Thoracic aorta (tissue), 2 donors: ENCODE measurements at places on chromosomes 2 and 18. TPM values are rescaled to one million over a fixed set of nuclear protein-coding genes. Genes with fewer than 3 reads are reported as not detected.
A peak's percentile ranks its signal among the peaks of the same experiment; 100 is the strongest.

ITGA4 gene
- total RNA-seq = 40.3 TPM

ZC3H6 gene
- total RNA-seq = 10.6 TPM

CD28 gene
- 4.3 TPM for total RNA-seq

GRCh38 chr2:119756837-119757236, 2.9 kb upstream of the PTPN4 start:
- H3K4me3 ChIP-seq = no peak overlapping the region
- no peaks in the 10 kb centered on the region for H3K27me3 ChIP-seq
- no peaks in the 10 kb centered on the region for H3K36me3 ChIP-seq

- DNase-seq = no peak
- H3K4me1 ChIP-seq = no peaks in the 10 kb centered on the region
- H3K27me3 ChIP-seq = no peaks in the 10 kb centered on the region
Measured at GRCh38 chr18:31792580-31792911, 31.9 kb upstream of the SLC25A52 start.

GRCh38 chr18:2572892-2573291, 1.5 kb downstream of the NDC80 start:
- no peak for DNase-seq
- no peaks in the 10 kb centered on the region for H3K36me3 ChIP-seq
- peaks cover 9% of the 10 kb centered on the region for H3K4me1 ChIP-seq
- H3K27me3 ChIP-seq = no peaks in the 10 kb centered on the region
- no peak overlapping the region for H3K27ac ChIP-seq
- H3K4me3 ChIP-seq = no peak overlapping the region

DNA sequence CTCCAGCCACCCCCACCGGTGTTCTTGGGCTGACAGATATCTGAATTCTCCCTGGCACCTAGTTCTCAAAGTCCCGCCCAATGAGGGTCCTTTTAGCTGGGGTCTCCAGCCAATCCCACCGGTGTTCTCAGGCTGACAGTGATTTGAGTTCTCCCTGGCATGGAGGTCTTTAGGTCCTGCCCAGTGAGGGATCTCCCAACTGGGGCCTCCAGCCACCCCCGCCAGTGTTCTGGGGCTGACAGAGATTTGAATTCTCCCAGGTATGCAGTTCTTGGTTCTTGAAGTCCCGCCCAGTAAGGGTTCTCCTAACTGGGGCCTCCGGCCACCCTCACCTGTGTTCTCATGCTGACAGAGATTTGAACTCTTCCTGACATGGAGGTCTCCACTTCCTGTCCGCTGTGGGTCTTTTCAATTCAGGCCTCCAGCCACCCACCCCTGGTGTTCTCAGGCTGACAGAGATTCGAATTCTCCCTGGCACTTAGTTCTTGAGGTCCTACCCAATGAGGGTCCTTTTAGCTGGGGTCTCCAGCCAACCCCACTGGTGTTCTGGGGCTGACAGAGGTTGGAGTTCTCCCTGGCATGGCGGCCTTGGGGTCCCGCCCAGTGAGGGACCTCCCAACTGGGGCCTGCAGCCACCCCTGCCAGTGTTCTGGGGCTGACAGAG, 154.6 kb downstream of the ANKRD36 start:
- H3K27ac ChIP-seq = no peak overlapping the region
- H3K4me3 ChIP-seq = no peak overlapping the region
- no peak for DNase-seq

DNA sequence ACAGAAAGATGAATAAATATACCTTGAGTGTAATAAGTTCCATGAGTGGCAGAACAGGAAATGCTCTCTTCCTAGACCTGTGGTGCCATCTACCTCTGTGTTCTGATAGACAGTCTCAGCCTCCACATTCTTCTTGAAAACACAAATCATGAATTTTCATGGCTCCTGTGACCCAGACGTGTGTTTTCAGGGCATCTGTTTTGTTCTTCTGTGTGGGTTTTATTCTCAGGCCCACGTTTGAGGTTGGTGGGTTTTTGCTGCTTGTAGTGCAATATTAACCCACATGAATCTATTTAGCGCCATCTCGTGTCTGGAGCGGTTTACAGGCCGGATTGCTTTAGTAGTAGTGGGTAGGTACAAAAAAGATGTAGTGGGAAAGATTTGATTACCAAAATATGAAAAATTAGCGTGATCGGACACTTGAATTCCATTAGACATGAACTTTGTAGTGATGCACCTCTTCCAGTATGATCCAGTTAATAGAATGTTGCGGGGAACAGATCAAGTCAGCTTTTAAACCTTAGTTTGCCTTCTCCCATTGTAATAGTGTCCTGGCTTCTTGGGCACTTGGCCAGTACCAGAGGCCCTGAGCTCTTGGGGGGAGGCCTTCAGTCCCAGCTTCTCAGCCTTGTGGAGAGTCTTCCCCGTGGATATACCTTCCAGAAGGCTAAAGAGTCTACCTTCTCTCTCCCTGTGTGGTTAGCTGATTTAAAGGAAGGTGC, 256.5 kb downstream of the TPGS2 start:
- H3K27ac ChIP-seq = no peak overlapping the region
- no peaks in the 10 kb centered on the region for H3K27me3 ChIP-seq
- H3K4me3 ChIP-seq = no peak overlapping the region
- H3K36me3 ChIP-seq = no peaks in the 10 kb centered on the region
- no peak for DNase-seq
- no peaks in the 10 kb centered on the region for H3K4me1 ChIP-seq

GRCh38 chr2:24827321-24828237, 34.4 kb downstream of the CENPO start:
- no peak overlapping the region for H3K4me3 ChIP-seq
- DNase-seq = peak; percentile 53
- no peak overlapping the region for H3K27ac ChIP-seq
- H3K27me3 ChIP-seq = no peaks in the 10 kb centered on the region
- H3K36me3 ChIP-seq = peaks cover 2% of the 10 kb centered on the region

DNA sequence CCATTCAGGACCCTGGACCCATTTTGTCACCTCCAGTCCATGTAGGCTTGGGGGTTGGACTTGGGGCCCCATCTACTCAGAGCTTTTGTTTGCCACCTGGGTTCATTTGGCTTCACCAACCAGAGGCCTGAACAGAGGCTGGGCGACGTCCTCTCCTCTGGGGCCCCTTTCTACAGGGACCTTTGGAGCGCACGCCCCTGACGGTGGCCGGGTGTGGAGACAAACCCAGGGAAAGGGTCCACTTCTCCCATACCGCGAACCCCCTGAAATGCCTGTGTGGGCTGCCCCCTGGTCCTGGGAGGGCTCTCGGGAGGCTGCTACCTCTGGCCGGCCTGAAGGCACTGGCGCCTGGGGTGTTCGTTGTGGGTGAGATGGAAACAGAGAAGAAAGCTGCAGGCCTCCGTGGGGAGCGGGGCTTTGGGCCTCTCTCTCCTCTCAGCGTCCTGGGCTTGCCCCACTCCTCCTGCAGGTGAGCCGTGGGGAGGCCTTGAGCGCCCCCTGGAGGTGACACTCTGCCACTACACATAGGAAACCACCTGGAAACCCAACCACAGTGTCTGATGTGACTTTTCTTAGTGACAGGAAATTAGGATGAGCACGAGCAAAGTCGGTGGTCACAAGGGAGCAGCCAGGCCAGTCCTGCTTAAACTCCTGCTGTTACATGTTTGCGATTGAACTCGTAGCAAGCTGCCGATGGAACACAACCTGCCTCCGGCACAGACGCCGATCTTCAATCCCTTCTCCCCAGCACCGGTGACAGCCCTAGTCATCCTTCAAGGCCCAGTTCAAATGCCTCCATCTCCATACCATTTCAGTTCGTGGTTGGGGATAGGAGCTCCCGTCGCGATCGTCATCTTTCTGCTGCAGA, 12.0 kb upstream of the NTSR2 start:
- no peak overlapping the region for H3K27ac ChIP-seq
- H3K4me1 ChIP-seq = peaks cover 5% of the 10 kb centered on the region
- no peak for DNase-seq
- no peaks in the 10 kb centered on the region for H3K36me3 ChIP-seq
- no peak overlapping the region for H3K4me3 ChIP-seq

GRCh38 chr18:12068950-12069320, 24.7 kb upstream of the ANKRD62 start:
- no peak overlapping the region for H3K27ac ChIP-seq
- no peaks in the 10 kb centered on the region for H3K27me3 ChIP-seq
- no peak for DNase-seq
- H3K4me1 ChIP-seq = no peaks in the 10 kb centered on the region

GRCh38 chr2:8243748-8244400, 438.0 kb upstream of the ID2 start:
- no peak overlapping the region for H3K4me3 ChIP-seq
- no peak overlapping the region for H3K27ac ChIP-seq
- no peaks in the 10 kb centered on the region for H3K27me3 ChIP-seq
- peaks cover 14% of the 10 kb centered on the region for H3K4me1 ChIP-seq
- H3K36me3 ChIP-seq = no peaks in the 10 kb centered on the region

DNA sequence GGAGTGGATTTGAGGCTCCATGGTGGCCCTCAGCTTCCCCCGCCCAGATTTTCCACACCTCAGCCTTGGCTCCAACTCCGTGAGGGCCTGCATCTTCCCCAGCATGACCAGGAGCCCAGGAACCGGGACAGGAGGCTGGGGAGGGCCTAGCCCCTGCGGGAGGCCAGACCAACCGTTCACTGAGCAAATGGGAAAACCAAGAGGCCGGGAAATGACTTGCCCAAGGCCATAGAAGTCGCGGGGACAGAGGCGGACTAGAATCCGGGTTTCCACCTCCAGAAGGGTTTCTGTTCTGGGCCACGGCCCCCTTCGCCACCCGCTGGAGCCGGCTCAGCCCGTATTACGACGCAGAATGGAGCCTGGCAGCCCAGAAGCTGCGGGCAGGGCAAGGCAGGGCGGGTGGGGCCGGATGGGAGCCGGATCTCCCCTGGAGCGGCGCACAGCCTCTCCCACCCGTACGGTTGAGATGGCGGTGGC, 7.9 kb upstream of the CRYBA2 start:
- H3K4me3 ChIP-seq = no peak overlapping the region
- H3K4me1 ChIP-seq = peaks cover 22% of the 10 kb centered on the region
- H3K27me3 ChIP-seq = peaks cover 31% of the 10 kb centered on the region
- H3K27ac ChIP-seq = no peak overlapping the region
- H3K36me3 ChIP-seq = no peaks in the 10 kb centered on the region
